ENCODE measurements at places on chromosomes 11 and 22. TPM values are rescaled to one million over a fixed set of nuclear protein-coding genes. Genes with fewer than 3 reads are reported as not detected.

The C22orf23 gene
- total RNA-seq = 0.98 TPM

The SMCO4 gene
- total RNA-seq = 6.6 TPM

The NAALADL1 gene
- total RNA-seq = 10.8 TPM

The MORC2 gene
- total RNA-seq = 19.0 TPM

The ZNF70 gene
- 4.9 TPM for total RNA-seq

The BRSK2 gene
- not detected for total RNA-seq

The LDLRAD3 gene
- total RNA-seq = 11.5 TPM

The GALR3 gene
- total RNA-seq = not detected

The CREBZF gene
- 39.7 TPM for total RNA-seq

The LRRC74B gene
- total RNA-seq = not detected

The DCDC1 gene
- total RNA-seq = under 0.01 TPM

The NXPE2 gene
- total RNA-seq = not detected

The PRAME gene
- total RNA-seq = 0.37 TPM

The CABP4 gene
- not detected for total RNA-seq

The LMNTD2 gene
- total RNA-seq = under 0.01 TPM

The CNGA4 gene
- total RNA-seq = 0.37 TPM

The PATE2 gene
- 0.37 TPM for total RNA-seq

The SNX15 gene
- total RNA-seq = 12.1 TPM

The OR2AG2 gene
- under 0.01 TPM for total RNA-seq

The FGF4 gene
- not detected for total RNA-seq

The ART1 gene
- not detected for total RNA-seq

The NLRX1 gene
- 10.0 TPM for total RNA-seq

The PPFIBP2 gene
- total RNA-seq = 17.6 TPM

The SUSD2 gene
- 15.6 TPM for total RNA-seq

The OR52I1 gene
- total RNA-seq = not detected

The KCNJ1 gene
- total RNA-seq = not detected

The SLC37A2 gene
- 3.1 TPM for total RNA-seq

The CATSPERZ gene
- not detected for total RNA-seq

The CD82 gene
- 11.8 TPM for total RNA-seq

The GPHA2 gene
- not detected for total RNA-seq
